GM23338 (cell line): ENCODE measurements at places on chromosomes 1 and 21. TPM values are rescaled to one million over a fixed set of nuclear protein-coding genes. Genes with fewer than 3 reads are reported as not detected.
A peak's percentile ranks its signal among the peaks of the same experiment; 100 is the strongest.

DNA sequence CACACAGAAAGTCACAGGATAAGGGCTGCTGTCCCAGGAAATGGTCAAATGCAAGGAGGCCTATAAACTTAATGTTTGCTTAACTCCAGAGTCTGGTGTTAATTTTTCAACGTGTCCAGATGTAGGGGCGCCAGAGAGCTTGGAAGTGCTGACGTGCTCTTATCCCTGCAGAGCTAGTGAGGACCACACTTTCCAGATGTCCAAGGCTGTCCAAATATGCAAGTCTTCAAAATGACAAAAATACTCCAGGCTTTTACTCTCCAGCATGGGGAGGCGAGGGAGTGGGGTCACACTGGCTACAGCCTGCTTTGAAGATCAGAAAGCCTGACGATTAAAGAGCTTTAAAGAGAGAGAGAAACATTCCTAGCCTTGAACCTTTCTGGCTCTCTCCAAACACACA lies 57.6 kb downstream of the ABCA4 start:
- peak; percentile 62 for DNase-seq

DNA sequence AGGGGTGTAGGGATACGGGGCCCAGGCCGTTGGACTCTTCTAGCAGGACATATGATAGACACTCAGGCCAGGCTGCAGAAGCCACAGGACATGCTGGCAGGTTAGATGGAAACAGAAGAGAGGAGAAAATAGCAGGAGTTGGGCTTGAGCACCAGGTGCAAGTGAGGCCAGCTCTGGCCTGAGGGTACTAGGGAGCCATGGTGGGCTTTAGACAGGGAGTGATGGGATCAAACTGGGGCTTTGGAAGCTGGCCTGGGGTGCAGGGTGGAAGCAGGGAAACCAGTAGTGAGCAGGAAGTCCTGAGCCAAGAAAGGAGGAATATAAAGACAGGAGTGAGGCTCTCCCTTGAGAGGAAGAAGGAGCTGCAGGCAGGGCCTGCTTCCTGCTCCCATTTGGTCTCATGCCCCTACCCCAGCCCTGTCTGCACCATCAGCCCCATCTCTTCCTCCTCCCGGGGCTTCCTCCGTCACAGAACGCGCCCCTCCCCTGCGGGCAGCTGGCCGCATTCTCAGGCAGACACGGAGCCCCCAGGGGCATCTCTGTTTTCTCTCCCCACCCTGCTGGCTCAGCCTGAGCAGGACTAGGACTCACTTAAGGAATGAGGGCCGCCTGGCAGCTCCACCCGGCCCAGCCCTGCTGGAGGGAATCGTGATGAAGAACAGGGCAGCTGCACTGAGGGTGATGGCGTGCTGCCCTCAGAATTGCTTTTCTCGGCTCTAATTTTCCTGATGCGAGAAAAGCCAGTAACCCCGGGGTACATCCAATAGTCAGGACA lies 165.5 kb upstream of the TMEM51 start:
- DNase-seq, result no peak

DNA sequence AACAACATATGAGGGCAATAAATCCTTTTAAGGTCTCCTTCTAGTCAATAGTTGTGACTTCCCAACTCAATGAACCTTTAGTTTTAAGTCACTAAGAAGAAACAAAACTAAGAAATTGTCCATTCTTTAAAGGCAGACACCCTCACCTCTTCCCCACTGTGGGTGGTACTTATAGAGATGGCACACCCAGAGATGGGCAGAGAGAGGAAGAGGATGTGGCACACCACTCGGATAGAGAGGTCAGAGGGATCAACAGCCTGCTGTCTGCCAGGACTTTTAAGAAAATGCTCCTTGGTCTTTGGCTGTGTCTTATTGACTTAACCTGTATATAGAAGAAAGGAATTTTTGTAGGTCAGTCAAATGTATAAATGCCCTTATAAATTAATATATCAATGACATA lies 45.1 kb downstream of the FASLG start:
- no peak for DNase-seq

DNA sequence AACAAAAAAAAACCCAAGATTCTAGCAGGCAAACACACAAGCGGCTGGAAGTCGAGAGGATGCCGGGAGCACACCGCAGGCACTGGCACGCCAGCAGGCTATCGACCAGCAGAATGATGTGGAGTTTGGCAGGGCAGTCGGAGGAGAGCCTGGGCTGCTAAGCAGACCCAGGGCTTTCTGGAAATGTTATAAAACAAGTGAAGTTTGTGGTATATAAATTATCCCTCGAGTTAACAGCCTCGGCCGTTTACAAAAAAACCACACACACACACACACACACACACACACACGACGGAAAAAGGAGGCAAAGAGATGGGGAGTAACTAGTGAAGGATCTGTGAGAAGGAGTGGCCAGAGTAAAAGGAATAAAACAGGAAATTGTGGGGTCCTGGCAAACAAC lies 87.2 kb upstream of the IVNS1ABP start:
- DNase-seq, result peak; percentile 12

DNA sequence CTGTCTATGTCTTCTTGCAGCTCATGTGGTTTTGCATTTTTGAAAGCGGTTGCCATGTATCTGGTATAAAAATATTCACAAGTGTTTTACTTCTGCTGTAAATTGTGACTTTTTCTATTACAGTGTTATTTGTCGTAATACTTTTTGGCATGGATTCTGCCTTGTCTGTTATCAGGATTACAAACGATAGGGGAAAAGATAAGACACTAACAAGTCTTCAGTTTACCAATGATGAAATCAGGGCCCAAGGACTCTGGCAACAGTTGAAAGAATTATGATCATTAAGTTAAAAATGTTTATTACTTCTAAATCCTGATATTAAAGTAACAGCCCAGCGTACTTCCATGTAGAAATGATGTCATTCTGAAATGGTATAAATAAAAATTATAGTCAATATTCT lies 298.8 kb downstream of the KIF26B start:
- no peak for DNase-seq

DNA sequence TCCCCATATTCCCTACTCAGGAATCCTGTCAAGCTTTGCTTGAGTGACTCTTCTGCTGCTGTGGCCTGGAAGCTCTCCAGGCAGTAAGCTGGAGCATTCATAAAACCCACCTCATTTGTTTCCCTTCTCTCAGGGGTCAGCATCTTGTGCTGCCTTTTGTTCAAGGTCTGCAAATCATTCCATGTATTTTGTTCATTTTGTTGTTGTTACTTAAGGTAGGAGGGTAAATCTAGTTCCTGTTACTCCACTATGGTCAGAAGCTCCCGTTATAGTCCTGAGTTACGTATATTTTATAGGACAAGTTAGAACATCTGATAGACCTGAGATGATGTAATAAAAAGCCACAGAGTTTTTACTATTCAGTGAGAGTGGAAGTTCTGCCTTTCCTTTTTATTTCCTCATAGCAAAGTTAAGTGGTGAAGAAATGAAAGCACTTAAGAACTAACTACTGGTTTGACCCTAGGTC lies 9.9 kb downstream of the SYNJ1 start:
- no peak for DNase-seq

DNA sequence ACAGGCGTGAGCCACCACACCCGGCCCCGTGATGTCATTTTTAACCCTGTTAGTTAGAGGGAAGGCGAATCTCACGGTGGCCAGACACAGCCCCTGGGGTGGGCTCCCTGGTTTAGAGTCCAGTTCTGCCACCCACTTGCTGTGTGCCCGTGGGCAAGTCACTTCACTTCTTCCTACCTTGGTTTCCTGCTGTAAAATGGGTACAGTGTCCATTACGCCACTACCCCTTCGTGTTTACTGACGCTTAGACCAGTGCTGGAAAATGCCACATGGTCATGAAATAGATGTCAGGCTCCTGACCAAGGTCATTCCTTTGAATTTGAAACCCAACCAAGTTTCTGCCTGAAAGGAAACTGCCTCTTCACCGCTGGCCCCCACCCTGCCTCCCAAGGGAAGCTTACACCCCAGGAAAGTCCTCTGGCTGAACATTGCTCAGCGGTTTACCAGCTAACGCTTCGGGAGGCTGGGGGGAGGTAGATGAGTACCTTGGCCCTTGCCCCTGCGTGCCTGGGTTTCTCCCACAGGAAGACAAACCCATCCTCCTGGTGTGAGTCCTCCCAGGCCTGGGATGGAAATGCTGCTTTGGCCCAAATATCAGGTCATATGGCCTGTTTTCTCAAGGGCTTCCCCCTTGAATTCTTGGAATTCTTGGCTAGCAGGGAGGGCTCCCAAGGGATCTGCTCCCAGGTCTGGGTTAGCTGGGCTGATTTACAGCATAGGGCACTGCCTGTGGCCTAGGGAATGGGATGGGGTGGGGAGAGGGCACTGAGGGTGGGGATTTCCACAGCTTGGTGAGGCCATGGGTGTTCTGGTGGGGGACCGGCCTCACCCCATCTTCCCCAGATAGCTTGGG lies 7.6 kb upstream of the AADACL4 start:
- DNase-seq, result peak; percentile 80

GRCh38 chr1:54956726-54957125 lies 23.7 kb upstream of the TMEM61 start:
- DNase-seq, result no peak

- peak; percentile 17 for DNase-seq
Measured at GRCh38 chr1:110593902-110594301, 12.3 kb downstream of the KCNA2 start.

DNA sequence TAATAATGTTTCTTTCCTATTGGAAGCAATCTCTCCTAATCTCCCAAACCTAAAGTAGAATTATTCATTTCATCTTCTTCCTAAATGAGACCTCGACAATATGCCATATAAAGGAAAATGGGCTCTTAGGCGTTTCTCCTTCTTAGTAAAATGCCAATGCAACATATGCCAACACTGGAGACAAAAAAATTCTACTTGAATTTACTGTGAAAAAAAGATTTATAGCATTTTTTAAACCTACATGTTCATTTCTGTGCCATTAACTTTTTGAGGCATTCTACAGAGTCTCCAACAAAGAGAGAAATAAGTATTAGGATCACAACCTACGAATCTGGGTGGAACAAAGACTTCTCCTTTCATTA lies 1.3 kb downstream of the WDR47 start:
- no peak for DNase-seq

- no peak for DNase-seq
Measured at GRCh38 chr1:53077599-53077965, 15.6 kb downstream of the PODN start.

- DNase-seq, result no peak
Measured at GRCh38 chr1:17825273-17826164, 70.4 kb downstream of the ACTL8 start.

- no peak for DNase-seq
Measured at GRCh38 chr1:163872067-163872466, 550.3 kb downstream of the NUF2 start.

GRCh38 chr1:60906526-60906925 lies 175.8 kb upstream of the NFIA start:
- DNase-seq, result no peak

DNA sequence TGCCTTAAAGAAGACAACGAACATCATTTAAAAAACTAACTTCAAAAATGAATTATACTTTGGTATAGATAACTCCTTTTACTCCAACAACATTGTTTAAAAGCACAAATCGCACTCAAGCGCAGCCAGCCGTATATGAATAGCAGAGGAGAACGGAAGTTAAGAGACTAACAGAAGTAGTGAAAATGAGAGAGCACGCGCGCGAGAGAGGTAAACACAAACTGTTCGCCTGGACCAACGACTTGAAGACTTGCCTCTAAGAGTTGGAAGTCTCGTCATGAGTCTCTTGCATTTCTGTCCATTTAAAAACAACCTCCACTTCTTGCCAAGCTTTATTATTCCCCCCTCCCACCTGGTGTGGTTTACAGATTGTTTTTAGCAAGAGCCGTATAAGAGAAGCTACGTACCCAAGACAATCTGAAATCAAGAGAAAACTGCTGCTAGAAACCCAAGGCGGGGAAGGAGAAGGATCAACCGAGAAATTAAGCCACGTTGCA lies 479 bp downstream of the SELENOF start:
- peak; percentile 37 for DNase-seq

DNA sequence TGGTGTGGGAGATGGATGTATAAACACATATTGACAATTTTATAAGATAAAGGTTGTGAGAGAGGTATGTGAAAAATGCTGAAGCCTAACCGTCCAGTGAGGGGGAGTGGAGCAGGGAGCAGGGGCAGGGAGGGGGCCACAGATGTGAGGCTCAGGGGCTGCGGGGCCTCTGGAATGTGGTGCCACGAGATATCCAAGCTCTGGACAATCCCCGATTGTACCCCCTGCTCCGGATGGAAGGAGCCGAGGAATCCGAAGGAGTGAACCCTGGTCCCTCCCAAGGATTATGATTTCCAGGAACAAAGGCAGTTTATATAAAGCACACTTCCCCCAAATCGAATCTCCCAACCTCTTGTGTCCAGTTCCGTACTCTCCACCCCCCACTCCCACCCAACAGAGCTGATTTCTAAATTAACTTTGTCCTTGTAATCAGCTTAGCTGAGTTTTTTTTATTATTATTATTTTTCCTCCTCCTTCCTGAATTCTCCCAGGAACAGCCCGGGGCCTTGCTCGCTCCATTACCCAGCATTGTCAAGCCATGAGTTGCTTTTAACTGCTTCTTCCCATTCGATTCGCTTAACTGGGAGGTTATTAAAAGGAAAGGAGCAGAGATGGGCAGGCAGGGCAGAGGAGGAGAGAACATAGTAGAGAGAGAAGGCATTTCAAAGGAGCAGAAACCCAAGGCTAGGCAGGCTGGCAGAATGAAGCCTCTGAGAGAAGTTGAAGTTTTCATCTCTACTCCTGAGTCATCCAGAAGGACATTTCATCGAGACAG lies 9.4 kb downstream of the KIRREL1 start:
- peak; percentile 70 for DNase-seq

DNA sequence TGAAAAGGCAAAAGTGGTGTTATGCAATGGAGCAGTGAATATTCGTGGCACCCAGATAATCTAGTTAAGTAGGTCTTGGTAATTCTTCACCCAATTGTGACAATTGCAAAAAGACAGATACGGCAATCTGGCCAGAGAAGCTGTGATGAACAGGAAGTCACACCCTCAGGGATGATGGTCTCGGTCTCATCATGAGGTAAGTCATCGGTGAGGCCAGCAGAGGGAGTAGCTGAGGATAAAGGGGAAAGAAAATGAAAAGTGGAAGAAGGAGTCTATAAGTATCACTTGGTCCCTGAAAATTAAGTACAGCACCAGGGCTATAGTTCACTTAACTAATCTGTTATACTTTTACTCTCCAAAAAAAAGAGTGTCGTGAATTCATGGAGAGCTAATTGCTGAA lies 258.8 kb upstream of the NCAM2 start:
- peak; percentile 72 for DNase-seq

RAB42 gene
- 17.7 and 22.5 TPM in 2 replicates for total RNA-seq

FAM72C gene
- 2.6 and 4.0 TPM in 2 replicates for total RNA-seq

CBR3 gene
- total RNA-seq, result 4.0 and 4.6 TPM in 2 replicates

MCOLN3 gene
- 4.4 and 7.2 TPM in 2 replicates for total RNA-seq

ABCA4 gene
- total RNA-seq, result 0.08 TPM in 1 of 2 replicates, not detected in the other

RCSD1 gene
- 0.73 TPM in 1 of 2 replicates, not detected in the other for total RNA-seq

RGS13 gene
- total RNA-seq, result not detected in 2 replicates

RGS1 gene
- not detected in 2 replicates for total RNA-seq

SELP gene
- not detected in 2 replicates for total RNA-seq

RAB29 gene
- total RNA-seq, result 9.1 and 14.8 TPM in 2 replicates

NBPF6 gene
- total RNA-seq, result not detected in 2 replicates

NFIA gene
- total RNA-seq, result 0.97 and 2.5 TPM in 2 replicates

UBL4B gene
- not detected in 2 replicates for total RNA-seq
